ENCODE measurements at places on chromosomes 16 and 17.

DNA sequence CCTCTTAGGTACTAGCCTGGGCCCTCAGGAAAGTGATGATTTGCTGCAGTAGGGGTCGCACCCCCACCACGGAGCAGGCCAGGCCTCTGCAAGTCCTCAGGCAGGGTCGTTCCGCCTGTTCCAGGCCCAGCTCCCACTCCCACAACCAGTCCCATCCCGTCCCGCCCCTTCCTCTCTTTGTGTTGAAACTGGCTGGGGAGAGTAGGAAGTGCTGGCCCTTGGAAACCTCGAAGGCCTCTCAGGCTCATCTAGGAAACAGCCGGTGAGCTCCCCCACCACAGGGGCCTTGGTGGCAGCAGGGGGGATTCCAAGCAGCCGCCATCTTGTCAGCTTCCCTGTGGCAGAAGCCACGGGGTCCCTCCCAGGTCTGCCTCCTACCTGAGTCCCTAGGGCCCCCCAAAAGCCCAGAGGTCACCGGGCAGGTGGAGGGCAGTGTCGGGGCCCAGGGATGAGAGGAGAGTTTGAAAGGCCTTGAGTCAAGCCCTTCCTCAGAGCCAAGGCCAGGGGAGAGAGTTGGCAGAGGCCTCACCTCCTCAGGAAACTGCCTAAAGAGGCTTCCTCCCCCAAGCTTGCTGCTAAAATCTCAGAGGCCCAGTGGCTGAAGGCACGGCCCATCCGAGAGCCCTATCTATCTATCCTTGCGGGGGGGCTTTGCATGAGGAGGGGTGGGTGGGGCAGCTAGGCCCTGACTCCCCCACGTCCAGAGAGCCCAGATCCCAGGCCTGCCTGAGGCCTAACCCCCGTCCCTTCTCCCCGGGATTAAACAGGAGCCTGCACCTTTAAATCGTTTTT lies 22.2 kb downstream of the MMP15 start:
- DNase-seq: no peak
- peak overlapping the region; percentile 41 for H3K27ac ChIP-seq
- H3K4me1 ChIP-seq: peaks cover 9% of the 10 kb centered on the region
- no peaks in the 10 kb centered on the region for H3K36me3 ChIP-seq
- H3K4me3 ChIP-seq: no peak overlapping the region

DNA sequence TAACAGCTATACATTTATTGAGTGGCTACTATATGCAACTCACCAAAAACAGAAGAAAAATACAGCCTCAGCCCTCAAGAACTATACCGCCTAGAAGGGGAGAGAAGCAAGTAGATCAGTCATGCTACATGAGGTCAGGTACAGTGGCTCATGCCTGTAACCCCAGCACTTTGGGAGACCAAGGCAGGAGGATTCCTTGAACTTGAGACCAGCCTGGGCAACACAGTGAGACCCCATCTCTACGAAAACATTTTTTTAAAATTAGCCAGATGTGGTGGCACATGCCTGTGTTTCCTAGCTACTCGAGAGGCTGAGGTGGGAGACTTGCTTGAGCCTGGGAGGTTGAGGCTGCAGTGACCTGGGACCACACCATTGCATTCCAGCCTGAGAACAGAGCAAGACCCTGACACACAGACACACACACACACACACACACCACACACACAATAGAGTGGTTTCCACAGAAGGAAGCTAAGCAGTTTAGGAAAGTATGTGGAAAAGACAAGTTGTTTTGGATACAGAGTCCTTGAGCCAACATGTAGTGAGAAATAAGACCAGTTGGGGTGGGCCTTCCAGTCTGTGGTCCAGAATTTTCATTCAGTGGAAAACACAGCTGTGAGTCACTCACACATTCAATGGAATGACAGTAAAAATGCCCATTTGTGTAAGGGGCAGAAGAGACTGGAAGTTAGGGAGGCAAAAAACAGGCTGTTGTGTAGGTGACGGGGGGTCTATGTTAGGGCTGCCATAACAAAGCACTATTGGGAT lies 10.7 kb upstream of the SNTB2 start:
- H3K27ac ChIP-seq: peak overlapping the region; percentile 71
- no peak for DNase-seq
- H3K27me3 ChIP-seq: no peaks in the 10 kb centered on the region

DNA sequence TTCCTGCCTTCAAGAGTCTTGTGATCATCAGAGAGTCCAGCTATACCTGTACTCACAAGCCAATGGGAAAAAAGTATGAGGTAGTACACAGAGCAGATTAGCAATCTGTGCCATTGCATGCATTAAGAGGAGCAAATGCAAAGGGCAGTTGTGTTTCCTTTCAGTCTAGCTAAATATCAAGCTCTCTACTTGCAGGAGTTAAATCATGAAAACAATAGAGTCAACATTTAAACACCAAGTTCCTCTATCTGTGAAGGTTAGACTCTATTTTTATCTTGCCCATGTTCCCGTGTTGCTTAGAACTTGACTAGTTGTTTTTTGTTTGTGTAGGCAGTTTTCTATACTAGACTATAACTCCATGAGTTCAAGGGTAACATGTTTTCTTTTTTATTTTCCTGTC lies 4.7 kb upstream of the FAM20A start:
- no peaks in the 10 kb centered on the region for H3K27me3 ChIP-seq
- no peaks in the 10 kb centered on the region for H3K4me1 ChIP-seq

GRCh38 chr17:2222301-2222700 lies 81.3 kb downstream of the SMG6 start:
- peaks cover 7% of the 10 kb centered on the region for H3K36me3 ChIP-seq
- H3K4me1 ChIP-seq: peaks cover 22% of the 10 kb centered on the region
- H3K27ac ChIP-seq: peak overlapping the region; percentile 37
- no peaks in the 10 kb centered on the region for H3K27me3 ChIP-seq

GRCh38 chr17:72422505-72423285 lies 301.9 kb downstream of the SOX9 start:
- H3K27ac ChIP-seq: no peak overlapping the region
- H3K4me1 ChIP-seq: peaks cover 24% of the 10 kb centered on the region
- DNase-seq: no peak
- H3K36me3 ChIP-seq: no peaks in the 10 kb centered on the region
- H3K27me3 ChIP-seq: no peaks in the 10 kb centered on the region
- no peak overlapping the region for H3K4me3 ChIP-seq

- no peaks in the 10 kb centered on the region for H3K27me3 ChIP-seq
- peaks cover 68% of the 10 kb centered on the region for H3K4me1 ChIP-seq
- H3K36me3 ChIP-seq: no peaks in the 10 kb centered on the region
- DNase-seq: no peak
- peak overlapping the region; percentile 93 for H3K27ac ChIP-seq
- H3K4me3 ChIP-seq: peak overlapping the region; percentile 80
Observed at GRCh38 chr17:45150911-45151809, 2.9 kb downstream of the HEXIM1 start.

All from esophagus muscularis mucosa (tissue), 4 donors.